Head of caudate nucleus (tissue), 42 donors: ENCODE measurements at places on chromosomes 12 and 14.

DNA sequence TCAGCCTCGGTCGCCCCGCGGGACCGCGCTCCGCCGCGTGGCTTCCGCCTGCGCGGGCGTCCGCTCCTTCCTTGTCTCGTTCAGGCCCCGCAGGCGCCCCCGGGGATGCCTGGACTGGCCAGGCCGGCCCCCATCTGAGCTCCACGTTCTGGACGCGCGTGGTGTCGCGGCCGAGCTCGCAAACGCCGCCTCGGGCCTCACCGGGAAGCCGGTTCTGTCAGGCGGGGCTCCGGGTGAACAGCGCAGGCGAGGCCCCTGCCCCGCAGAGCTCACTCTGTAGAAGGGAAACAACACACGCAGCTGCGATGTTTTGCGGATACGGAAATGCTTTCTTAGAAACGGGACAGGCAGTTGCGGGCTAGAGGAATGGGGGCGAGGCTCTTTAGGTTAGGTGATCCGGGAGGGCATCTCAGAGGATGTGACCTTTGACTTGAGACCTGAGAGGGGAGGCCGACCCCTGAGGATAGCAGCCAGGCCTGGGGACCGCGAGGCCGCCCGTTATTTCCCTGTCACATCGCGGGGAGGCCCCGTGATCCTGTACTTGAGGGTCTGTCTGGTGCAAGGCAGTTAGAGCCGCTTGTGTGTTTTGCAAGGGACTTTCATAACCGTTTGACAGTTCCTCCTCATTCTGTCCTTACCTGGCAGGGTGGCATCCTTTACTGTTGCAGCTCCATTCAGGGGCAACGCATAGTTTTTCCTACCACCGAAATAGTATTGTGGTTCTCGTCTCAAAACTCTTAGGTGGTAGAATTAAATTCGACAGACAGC is 584 bp downstream of the VRK1 start:
- peak; percentile 26 for DNase-seq

GRCh38 chr12:116078396-116078795 is 199.1 kb downstream of the MED13L start:
- no peak for DNase-seq

DNA sequence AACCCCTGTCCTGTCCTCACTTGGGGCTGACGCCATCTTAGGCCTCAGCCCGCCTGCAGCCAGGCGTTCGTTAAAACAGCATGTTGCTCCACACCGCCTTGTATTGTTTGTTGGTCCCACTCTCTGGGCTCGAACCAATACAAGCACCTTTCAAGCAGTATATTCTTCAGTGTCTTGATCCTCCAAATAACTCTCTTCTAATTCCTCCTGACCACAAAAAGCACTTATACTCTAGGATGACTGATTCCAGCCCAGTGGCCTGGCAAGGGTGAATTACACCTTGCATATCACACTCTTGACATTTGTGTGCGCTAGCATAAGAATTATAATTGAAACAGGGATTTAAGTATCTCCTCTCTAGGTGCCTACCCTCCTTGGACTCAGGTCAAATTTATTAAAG is 7.1 kb downstream of the CCER1 start:
- no peak for DNase-seq

- no peak for DNase-seq
Measured at GRCh38 chr14:95381726-95382125, 62.0 kb upstream of the CLMN start.

- DNase-seq: no peak
Measured at GRCh38 chr12:31317471-31318395, 8.2 kb downstream of the SINHCAF start.

- no peak for DNase-seq
Measured at GRCh38 chr12:111360325-111360930, 8.5 kb downstream of the PHETA1 start.

- DNase-seq: peak; percentile 99
Measured at GRCh38 chr14:101947904-101948665, 16.3 kb upstream of the DYNC1H1 start.

DNA sequence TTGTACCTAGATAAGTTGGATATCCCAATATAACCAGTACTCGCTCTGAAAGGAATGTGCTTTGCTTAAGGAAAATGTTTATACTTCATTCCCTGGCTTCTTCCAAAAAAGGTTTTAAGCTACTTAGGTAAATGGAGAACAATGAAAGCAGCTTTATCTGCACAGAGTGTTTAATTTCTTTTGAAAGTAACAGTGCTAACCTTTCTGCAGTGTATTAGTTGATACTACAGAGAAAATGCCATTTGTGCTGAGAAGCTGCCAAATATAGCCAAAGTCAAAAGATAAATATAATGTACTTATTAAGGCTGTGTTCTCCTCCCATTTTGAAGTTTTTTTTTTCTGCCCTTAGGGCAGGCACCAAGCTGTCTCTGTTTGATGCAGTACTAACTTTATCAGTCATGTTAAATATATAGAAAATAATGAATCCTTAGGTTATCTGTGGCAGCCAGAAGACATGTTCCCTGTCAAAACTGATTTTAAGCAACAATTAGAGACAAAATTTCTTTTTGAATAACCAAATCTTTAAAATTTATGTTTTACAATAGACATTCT is 145.4 kb upstream of the KITLG start:
- DNase-seq: no peak

DNA sequence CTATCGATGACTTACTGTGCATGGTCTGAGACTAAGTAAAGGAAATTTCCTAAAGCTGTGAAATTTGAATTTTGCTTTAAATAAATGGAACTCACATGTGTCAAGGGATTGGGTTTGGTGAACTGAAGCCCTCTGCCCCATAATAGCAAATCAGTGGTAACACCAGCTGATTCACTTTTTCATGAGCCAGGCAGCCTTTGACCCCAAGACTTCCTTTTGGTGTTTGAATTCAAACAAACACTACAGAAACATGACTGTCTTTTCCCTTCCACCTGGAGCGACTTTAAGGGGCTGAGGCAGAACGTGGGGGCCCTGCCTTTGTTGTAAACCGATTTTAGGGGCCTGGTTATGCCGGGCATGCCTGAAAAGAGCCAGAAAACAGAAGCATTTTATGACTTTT is 28.8 kb downstream of the KCTD10 start:
- no peak for DNase-seq

DNA sequence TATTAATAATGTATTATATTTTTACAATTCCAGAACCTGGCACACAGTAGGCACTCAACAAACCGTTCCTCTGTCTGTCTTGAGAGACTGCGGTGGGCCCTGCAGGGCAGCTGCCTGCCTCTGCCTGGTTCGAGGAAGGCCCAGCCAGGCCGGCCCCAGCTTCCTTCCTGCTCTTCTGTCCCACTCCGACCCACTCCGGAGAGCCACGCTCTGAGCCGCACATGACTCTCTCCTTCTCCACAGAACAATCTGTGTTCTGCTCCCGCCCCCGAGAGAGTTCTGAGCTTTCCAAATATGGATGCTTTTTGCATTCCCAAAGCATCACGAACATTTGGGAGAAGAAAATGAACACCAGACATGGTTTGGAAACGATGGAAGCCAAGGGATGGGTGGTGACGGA is 57.3 kb downstream of the TTC7B start:
- peak; percentile 57 for DNase-seq

GRCh38 chr12:267581-268482 is 5.2 kb upstream of the SLC6A13 start:
- DNase-seq: no peak

DNA sequence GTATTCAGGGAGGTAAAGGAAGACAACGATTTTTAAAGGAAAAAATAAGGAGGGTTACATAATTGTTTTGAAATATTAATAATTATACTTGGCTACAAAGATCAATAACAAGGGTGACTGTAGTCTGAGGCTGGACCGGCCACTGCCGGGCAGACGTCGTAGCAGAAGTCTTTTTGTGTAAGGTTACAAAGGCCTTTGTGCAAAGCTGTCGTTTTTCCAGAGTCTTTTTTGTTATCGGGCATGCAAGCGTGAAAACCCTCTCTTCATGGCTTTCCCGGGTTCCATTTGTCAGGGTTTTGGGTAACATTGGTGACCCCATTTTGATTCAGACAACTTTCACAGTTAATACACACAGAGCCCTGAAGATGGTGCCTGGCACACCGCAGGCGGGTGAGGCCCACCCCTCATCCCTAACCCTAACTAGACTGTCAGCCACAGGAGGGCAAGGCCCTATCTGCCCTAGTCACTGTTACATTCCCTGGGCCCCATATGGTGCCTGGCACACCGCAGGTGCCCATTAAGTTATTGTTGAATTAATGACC is 31.3 kb downstream of the RILPL1 start:
- peak; percentile 50 for DNase-seq

- no peak for DNase-seq
Measured at GRCh38 chr12:110537605-110538409, 35.7 kb downstream of the RAD9B start.

DNA sequence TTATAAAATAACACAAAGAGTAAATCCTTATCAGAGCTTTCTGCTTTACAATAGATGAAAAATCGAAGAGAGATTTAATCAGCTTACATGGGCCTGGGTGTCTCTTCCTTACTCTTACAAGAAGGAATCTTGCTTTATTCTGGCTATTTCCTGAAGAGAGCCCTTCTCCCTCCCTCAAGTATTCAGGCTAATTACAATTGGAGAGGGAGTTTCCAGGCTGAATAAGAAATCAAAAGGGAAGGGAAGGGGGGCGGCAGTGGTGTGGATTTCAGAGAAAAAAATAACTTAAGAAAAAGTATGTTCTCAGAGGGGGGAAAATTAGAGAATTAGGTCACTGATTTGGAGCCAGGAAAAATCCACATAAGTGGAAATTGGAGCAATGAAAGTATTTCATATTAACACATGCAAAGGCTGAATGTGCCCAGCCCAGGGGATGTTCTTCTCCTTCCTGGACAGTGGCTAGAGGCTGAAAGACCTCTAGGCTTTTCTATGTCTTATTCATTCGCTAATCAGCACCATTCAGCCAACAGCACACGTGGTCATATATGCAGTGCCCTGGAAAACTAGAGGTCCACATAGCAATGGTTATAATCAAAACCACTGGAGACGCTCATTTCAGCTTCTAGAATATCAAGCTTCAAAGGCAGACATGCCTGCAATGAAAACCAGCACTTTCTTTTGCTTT is 158.9 kb upstream of the BTG1 start:
- DNase-seq: no peak

DNA sequence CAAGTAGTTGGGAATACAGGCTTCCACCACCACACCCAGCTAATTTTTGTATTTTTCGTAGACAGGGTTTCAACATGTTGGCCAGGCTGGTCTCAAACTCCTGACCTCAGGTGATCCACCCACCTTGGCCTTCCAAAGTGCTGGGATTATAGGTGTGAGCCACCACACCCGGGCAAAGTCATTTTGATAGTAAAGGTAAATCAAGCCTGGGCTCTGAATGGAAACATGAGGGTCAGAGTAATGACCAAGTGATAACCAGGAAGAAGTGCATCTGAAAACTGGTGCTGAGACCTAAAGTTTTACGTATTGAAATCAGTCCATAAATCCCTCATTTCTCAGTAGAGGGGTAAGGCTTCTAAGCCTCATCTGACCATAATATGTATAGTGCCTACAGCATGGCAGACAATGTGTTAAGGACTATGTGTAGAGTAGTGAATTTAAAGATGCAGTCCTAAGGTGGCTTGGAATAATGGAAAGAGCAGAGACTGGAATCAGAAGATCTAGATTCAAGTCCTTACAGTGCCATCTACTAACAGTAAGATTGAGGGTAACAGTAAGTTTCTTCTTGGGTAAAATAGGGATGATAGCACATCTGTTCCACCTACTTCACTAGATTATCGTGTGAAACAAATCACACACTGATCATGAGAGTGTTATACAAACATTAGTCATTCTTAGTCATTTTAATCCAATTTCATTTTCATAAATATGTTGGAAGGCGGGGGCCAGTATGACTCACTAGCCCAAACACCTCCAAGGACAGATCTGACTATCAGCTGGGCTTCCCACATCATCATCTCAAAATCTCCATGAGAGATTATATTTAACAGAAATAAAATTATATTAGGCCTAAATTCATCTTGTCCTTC is 11.2 kb downstream of the MAP4K5 start:
- DNase-seq: no peak

DNA sequence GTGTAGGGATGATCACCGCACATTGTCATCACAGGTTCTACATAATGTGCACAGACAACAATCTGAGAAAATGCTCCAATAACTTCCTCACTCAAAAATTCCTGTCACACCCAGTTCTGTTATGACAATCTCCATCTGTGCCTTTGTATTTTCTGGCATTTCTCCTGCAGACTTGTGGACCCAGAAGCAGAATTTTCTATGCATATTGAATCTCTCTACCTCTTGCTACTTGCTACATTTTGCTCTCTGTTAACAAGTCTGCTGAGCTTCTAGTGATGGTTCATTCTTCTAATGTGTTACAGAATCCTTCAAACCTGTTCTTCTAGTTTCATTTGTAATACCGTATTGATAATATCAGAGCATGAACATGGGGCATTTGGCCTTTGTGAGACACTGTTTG is 127.8 kb upstream of the PTPRQ start:
- no peak for DNase-seq

DNA sequence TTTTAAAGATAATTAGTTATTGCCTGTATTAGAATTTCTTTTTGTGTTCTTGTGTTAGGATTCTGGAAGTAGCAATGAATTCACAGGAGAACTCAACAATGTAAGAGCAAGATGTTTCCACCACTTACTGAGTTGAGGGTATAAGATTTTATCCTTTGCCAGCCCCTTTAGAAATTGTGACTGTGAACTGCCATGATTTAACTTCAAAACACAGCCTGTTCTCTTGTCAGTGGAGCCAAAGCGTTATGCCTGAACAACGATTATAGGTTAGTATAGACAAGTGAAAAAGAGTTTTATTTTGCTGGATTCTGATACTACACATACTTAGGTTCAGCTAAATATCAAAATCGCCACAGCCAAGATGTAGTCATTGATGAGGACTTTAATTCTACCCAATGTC is 101.6 kb downstream of the CRADD start:
- no peak for DNase-seq

GRCh38 chr12:3554371-3555115 is 63.5 kb downstream of the PRMT8 start:
- no peak for DNase-seq

DNA sequence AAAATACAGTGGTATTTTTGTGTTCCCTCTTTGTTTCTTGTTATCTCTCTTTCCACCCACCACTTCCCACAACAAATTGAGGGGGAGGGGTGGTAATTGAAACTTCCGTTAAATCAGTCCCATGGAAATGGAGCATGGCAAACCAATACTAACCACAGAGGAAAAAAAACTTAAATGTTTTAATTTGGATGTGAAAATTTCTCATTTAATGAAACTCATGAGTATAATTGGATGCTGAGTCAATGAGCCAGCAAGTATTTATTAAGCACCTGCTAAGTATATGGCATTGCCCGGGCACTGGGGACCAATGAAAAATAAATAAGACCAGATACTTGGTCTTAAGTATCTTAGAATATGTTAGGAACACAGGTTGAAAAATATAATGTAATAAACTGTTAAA is 147.5 kb downstream of the KCNH5 start:
- no peak for DNase-seq

DNA sequence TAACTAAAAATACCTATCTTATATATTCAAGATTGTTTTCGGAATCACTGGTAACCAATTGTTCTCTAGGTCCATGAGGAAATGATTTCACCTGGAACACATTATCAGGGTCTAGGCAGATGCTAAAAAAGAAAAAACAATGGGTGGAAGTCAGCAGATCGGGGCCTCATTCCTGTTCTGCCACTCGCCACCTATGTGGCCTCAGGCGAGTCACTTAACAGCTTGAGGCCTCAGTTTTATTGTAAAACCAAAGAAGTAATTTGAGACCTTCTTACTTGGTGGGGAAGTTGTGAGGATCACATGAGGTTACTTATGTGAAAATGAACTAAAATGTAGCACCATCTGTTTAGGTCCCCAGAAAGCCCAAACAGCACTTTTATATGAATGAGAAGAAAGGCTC is 6.2 kb upstream of the RNASE10 start:
- DNase-seq: no peak
